HFF-Myc (cell line): ENCODE measurements at places on chromosomes 13 and 19.

DNA sequence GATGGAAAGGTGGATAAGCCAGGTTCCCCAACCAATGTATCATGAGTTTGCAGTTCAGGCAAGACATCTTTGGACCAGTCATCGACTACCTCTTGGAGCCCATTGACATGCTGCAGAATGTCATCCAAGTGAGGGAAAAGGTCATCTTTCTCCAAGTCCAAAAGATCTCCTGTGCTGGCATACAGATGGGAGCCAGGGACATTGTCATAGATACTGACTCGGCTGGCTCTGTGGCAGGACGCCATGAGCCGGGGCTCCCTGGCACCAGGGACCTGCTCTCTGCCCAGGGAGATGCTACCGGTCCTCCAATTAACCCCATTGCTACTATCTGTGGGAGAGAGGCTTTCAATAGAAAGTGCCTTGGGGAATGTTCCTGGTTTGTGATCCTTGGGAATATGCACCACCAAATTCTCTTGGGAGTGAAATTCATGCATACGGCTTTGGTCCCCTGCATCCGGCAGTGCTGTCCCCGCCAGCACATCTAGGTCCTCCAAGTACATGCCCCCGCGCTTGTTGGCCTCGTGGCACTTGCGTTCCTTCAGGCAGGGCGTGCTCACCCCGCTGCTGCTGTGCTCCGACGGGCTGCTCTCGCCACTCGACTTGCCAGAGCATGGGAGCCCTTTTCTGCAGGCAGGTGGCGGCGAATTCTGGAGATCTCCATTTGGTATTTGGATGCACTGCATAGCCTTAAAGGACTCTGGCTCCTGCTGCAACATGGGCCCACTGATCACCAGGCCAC lies 113.0 kb downstream of the KL start:
- DNase-seq, result no peak

DNA sequence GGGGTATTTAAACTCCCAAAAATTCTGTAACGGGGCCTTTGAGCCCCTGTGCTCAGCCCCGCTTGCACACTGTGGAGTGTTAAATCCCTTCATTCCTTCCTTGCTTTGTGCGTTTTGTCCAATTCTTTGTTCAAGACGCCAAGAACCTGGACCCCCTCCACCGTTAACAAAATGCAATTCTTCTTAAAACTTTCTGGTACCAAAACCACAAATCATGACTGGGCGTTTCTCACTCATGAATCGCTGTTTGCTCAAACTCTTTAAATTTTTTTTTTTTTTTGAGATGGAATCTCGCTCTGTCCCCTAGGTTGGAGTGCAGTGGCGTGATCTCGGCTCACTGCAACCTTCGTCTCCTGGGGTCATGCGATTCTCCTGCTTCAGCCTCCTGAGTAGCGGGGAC lies 881 bp downstream of the ZNF20 start:
- DNase-seq, result no peak

- no peak for DNase-seq
Measured at GRCh38 chr13:107043021-107043956, 475.4 kb upstream of the ARGLU1 start.

DNA sequence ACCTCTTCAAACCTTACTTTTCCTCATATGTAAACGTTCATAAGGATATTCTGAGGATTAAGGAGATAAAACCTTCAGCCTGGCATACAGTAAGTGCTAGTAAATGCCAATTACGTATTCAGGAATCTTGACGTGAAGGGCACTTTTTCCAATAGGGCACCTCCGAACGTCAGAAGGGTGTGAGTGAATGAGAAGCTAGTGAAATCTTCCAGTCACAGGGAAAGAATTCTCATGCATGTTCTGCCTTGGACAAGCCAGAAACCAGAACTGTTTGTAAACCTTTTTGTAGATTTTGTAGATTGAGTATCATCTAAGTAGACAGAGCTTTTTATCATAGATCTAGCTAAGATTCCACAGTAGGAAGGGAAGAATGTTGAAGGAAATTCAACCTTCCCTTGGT lies 16.5 kb downstream of the DGKH start:
- DNase-seq, result no peak

- no peak for DNase-seq
Measured at GRCh38 chr13:68026077-68026476, 795.9 kb upstream of the PCDH9 start.

- DNase-seq, result no peak
Measured at GRCh38 chr13:23574421-23575145, 4.4 kb downstream of the TNFRSF19 start.
